IMR-90 (cell line): ENCODE measurements at places on chromosomes 3 and 15.

DNA sequence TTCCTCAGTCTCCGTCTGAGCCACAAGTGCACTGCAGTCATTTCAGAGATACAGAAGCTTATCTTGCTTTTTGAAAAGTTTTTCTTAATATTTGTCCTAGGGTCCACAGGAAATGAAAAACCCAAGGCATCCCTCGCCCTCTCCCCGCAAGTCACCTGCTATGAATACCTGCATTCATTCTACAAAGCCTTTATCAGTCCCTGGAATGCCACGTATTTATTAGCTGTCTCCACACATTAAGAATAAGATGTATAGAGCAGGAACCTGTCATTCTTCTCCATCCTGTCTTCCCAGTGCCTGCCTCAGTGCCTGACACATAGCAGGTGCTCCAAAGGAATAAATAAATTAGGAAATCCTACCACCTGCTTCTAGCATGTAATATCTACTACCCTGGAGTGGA is 73.3 kb upstream of the ICE2 start:
- H3K4me3 ChIP-seq: no peak overlapping the region
- H3K27ac ChIP-seq: no peak overlapping the region
- peaks cover 1% of the 10 kb centered on the region; the same call in 1 of the 2 replicates for H3K4me1 ChIP-seq

GRCh38 chr3:114563720-114564119 is 269.9 kb downstream of the TIGIT start:
- no peak overlapping the region for H3K27ac ChIP-seq
- H3K27me3 ChIP-seq: no peaks in the 10 kb centered on the region

- peaks cover 14% of the 10 kb centered on the region; the same call in 1 of the 2 replicates for H3K36me3 ChIP-seq
- H3K27ac ChIP-seq: peak overlapping the region; percentile 4; the same call in 1 of the 2 replicates
- H3K4me3 ChIP-seq: no peak overlapping the region
- peak; percentile 52 for DNase-seq
- H3K4me1 ChIP-seq: peaks cover 18% of the 10 kb centered on the region
These were observed 23.9 kb upstream of the BCL2L10 start for GRCh38 chr15:52136442-52136980.

DNA sequence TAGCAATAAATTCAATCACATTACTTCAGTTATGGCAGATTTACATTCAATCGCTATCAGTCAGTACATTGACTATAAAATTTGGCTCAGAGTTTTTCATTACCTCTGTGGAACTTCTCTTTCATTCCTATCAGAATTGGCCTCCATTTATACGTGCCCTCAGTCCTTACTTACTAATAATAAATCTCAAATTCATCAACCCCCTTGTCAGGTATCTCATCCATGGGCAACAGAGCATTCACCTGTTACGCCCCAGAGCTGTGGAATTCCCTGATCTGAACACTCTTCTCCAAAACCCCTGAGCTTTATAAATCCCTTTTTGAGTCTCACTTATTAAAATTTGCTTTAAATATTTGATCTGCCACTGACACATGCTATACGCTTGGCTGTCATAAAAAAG is 492.9 kb downstream of the GBE1 start:
- no peaks in the 10 kb centered on the region for H3K36me3 ChIP-seq
- H3K27ac ChIP-seq: no peak overlapping the region
- DNase-seq: no peak

DNA sequence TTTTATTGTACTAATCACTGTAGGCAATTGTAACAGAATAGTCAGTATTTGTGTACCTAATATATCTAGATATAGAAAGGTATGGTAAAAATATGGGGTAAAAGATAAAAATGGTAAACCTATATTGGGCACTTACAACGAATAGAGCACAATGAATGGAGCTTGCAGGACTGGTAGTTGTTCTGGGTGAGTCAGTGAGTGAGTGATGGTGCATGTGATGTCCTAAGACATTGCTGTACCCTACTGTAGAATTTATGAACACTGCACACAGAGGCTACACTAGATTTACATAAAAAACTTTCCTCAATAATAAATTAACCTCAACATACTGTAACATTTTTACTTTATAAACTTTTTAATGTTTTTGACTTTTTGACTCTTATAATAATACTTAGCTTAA is 274.3 kb upstream of the PPP2R3A start:
- no peak overlapping the region for H3K27ac ChIP-seq
- H3K27me3 ChIP-seq: no peaks in the 10 kb centered on the region
- no peaks in the 10 kb centered on the region for H3K4me1 ChIP-seq
- no peak overlapping the region for H3K4me3 ChIP-seq

DNA sequence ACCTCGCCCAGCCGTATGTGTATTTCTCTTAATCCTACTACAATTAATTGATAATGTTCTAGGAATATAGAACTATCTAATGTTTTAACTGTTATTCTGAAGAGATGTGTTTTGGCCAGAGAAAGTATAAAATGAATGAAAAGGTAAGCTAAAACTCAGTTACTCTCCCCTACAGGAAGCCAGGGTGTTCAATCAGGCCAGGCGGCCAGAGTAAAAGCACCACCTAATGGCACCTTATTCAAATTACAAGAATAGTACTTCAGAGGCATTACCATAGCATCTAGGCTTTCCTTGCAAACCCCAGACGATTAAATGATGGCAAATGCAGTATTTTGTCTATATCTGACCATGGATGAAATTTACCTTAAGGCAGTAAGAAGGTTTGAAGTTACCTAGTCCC is 10.4 kb downstream of the SLC12A8 start:
- no peaks in the 10 kb centered on the region for H3K4me1 ChIP-seq
- no peaks in the 10 kb centered on the region for H3K36me3 ChIP-seq
- peak; percentile 25 for DNase-seq
- H3K27me3 ChIP-seq: 0 out of 2 replicates have a peak, but pooled peaks cover 2% of the 10 kb centered on the region

DNA sequence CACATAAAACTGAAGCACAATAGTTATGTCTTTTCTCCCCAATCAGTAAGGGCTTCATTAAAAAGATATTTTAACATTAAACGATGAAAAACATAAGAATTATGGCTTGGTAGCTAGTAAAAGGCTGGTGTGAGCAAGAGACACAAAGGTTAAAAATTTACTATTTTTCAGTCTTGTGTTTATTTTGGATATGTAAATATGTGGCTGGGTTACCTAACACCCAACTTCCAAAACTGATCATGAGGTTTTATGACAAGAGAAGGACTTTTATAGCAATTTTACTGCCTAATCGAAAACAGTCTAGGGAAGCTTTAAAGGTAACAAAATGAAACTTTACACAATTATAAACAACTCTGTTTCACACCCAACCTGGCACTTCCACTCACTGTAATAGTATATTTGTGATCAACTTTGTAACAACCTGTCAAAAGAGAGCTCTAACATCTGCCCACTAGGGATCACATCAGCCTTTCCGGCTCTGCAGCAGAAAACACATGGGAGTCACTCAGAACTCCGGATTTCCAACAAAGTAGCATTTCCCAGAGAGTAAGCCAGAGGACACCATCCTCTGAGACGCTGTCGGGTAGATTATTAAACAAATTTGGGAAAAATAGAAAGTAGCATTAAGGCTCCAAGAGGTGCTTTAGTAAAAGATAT is 123.4 kb upstream of the C2CD4B start:
- H3K27me3 ChIP-seq: peaks cover 11% of the 10 kb centered on the region

DNA sequence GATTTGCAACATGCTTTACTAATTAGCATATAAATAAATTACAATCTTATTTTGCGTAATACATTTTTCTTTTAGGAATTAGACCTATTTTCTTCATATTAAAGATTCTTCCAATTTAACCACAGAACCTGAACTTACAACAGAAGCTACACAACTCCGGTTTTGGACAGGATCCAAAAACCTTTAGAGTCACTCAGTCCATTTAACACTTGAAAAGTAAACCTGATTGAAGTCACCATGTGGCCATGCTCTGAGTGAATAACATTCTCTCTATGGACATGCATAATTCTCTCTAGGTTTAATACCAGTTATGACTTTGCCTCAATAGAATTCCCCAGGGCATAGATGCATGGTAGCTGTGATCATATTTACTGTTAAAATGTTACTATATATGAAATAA is 751.0 kb downstream of the VGLL3 start:
- H3K27ac ChIP-seq: no peak overlapping the region
- no peaks in the 10 kb centered on the region for H3K4me1 ChIP-seq
- no peak for DNase-seq
- H3K4me3 ChIP-seq: no peak overlapping the region
- H3K36me3 ChIP-seq: no peaks in the 10 kb centered on the region

- H3K4me3 ChIP-seq: no peak overlapping the region
- H3K27ac ChIP-seq: no peak overlapping the region
- peak; percentile 62 for DNase-seq
- H3K4me1 ChIP-seq: no peaks in the 10 kb centered on the region
- no peaks in the 10 kb centered on the region; the same call in 1 of the 2 replicates for H3K27me3 ChIP-seq
These were observed 7.5 kb upstream of the IGSF10 start for GRCh38 chr3:151468284-151468917.

- no peak overlapping the region for H3K27ac ChIP-seq
- peaks cover 14% of the 10 kb centered on the region for H3K4me1 ChIP-seq
- no peak overlapping the region for H3K4me3 ChIP-seq
- no peaks in the 10 kb centered on the region for H3K27me3 ChIP-seq
- H3K36me3 ChIP-seq: no peaks in the 10 kb centered on the region
These were observed 3.5 kb upstream of the SHISA5 start for GRCh38 chr3:48507256-48508061.

DNA sequence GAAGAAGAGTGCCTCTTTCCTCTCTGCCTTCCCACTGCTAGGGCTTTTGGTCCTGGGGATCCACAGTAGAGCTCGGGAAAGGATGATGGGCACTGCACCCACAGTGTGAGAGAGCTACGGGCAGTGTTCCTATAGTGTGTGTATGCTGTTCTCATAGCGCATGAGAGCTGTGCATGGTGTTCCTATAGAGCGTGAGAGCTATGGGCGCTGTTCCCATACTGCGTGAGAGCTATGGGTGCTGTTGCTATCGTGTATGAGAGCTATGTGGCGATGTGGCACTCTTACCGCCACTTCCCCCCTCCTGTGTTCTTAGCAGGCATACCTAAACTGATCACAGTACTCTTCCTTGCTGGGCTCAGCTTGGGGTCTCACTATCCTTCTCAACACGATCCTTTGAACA is 213.5 kb downstream of the EDEM1 start:
- H3K4me3 ChIP-seq: no peak overlapping the region
- no peak overlapping the region for H3K27ac ChIP-seq
- no peaks in the 10 kb centered on the region for H3K36me3 ChIP-seq
- no peaks in the 10 kb centered on the region for H3K4me1 ChIP-seq

- peak overlapping the region; percentile 68; the same call in 1 of the 2 replicates for H3K27ac ChIP-seq
- no peak for DNase-seq
- no peak overlapping the region for H3K4me3 ChIP-seq
- H3K4me1 ChIP-seq: peaks cover 24% of the 10 kb centered on the region
These were observed 13.2 kb downstream of the ABCC5 start for GRCh38 chr3:184004476-184004875.

GRCh38 chr3:30518872-30519271 is 87.5 kb upstream of the TGFBR2 start:
- no peaks in the 10 kb centered on the region for H3K36me3 ChIP-seq
- DNase-seq: no peak
- no peak overlapping the region for H3K4me3 ChIP-seq

DNA sequence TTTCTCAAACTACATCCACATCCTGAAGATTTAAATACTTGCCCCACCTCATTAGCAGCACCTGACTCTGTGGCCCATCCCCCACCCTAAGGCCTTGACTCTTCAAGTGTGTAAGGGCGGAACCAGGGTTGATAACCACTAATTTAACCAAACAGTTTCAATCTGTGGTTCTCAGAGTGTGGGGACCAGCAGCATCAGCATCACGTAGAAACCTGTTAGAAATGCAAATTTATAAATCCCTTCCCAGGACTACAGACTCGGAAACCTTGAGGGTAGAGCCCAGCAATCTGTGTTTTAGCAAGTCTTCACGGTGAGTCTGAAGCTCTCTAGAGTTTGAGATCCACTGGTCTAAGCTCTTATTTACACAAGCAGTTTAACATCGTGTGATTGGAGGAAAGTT is 12.4 kb downstream of the GNB4 start:
- H3K27ac ChIP-seq: no peak overlapping the region
- DNase-seq: no peak
- no peak overlapping the region for H3K4me3 ChIP-seq
- H3K36me3 ChIP-seq: peaks cover 1% of the 10 kb centered on the region; the same call in 1 of the 2 replicates
- peaks cover 6% of the 10 kb centered on the region; the same call in 1 of the 2 replicates for H3K4me1 ChIP-seq

GRCh38 chr3:118628704-118629341 is 405.8 kb downstream of the IGSF11 start:
- H3K4me1 ChIP-seq: no peaks in the 10 kb centered on the region
- H3K4me3 ChIP-seq: no peak overlapping the region
- no peaks in the 10 kb centered on the region for H3K27me3 ChIP-seq
- no peak overlapping the region for H3K27ac ChIP-seq
- peak; percentile 72 for DNase-seq

DNA sequence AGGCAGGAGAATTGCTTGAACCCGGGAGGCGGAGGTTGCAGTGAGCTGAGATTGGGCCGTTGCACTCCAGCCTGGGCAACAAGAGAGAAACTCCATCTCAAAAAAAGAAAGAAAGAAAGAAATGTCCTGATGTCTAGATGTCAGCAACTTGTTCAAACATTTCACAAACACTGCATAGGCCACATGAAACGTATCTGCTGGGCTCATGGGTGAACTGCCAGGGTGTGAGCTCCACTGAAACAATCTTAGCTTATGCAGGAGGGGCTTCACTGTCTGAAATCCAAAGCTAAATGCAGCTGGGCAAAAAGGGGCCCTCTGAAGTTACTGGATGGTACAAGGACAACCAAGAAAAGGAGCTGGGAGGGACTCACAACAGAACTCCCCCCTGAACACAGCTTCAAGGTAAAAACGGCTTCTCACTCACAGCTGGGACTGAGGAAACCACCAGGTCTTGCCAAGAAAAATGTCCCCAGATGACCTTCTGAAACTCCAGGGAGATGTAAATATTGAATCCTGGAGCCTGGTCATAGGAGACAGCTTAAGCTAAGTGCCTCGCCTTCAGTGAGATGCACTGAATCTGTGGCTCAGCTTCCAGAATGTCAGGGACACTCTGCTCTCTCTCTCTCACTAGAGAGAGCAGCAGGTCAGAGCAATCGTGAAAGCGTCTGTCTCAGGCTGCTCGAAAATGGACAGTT is 31.9 kb downstream of the SEC61A1 start:
- DNase-seq: peak; percentile 76
- peaks cover 27% of the 10 kb centered on the region for H3K4me1 ChIP-seq
- H3K27ac ChIP-seq: peak overlapping the region; percentile 30; the same call in 1 of the 2 replicates
- H3K36me3 ChIP-seq: peaks cover 16% of the 10 kb centered on the region
- no peaks in the 10 kb centered on the region for H3K27me3 ChIP-seq

- H3K4me1 ChIP-seq: no peaks in the 10 kb centered on the region
- no peaks in the 10 kb centered on the region for H3K27me3 ChIP-seq
- no peak overlapping the region for H3K4me3 ChIP-seq
These were observed 6.9 kb upstream of the EOGT start for GRCh38 chr3:69020424-69020823.

DNA sequence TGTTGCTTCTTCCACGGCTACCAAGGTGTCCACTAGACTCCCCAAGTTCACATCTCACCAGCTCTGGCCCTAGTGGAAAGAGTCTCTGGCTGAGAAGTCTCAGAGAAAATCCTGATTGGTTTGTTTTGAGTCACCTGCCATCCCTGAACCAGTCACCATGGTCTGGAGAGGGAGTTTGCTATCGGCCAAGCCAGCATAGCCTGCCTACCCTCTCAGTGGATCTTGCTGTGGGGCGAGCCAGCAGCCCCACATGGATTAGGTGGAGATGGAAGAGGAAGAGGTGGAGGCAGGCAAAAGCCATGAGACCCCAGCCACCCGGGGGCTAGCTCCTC is 48.1 kb upstream of the FLNB start:
- H3K4me1 ChIP-seq: peaks cover 3% of the 10 kb centered on the region
- no peaks in the 10 kb centered on the region for H3K36me3 ChIP-seq
- no peak overlapping the region for H3K4me3 ChIP-seq
- no peaks in the 10 kb centered on the region for H3K27me3 ChIP-seq
